ENCODE measurements at places on chromosomes 1 and 21. TPM values are rescaled to one million over a fixed set of nuclear protein-coding genes. Genes with fewer than 3 reads are reported as not detected.

The NBPF4 gene
- total RNA-seq = not detected

- no peak for DNase-seq
Observed at GRCh38 chr1:158208586-158209116, 28.0 kb downstream of the CD1D start.

The WNT3A gene
- total RNA-seq = not detected

The KRTAP22-2 gene
- total RNA-seq = not detected
